ENCODE measurements at places on chromosomes 2 and 18. TPM values are rescaled to one million over a fixed set of nuclear protein-coding genes. Genes with fewer than 3 reads are reported as not detected.

The RBM44 gene
- total RNA-seq = 0.35 TPM

The MARCHF4 gene
- not detected for total RNA-seq

The FEV gene
- not detected for total RNA-seq

The ANKRD30BL gene
- total RNA-seq = not detected

The LDLRAD4 gene
- total RNA-seq = 6.3 TPM

The SLC9A2 gene
- 6.2 TPM for total RNA-seq

The REG1B gene
- total RNA-seq = 1.4 TPM

The WDPCP gene
- total RNA-seq = 7.2 TPM

The SPC25 gene
- total RNA-seq = not detected

The AQP12B gene
- not detected for total RNA-seq

The CFAP221 gene
- total RNA-seq = not detected

The CCDC150 gene
- total RNA-seq = not detected

The CHN1 gene
- 1.5 TPM for total RNA-seq

The INPP5D gene
- 2.1 TPM for total RNA-seq

The NPPC gene
- total RNA-seq = not detected

The SERPINB11 gene
- total RNA-seq = not detected

The CFAP210 gene
- total RNA-seq = not detected

The PSMG2 gene
- total RNA-seq = 56.6 TPM

Measured in gastrocnemius medialis (tissue), 4 donors.